ENCODE measurements at places on chromosomes 2 and 18.

- no peak for DNase-seq
Measured at GRCh38 chr2:201618744-201619662, 24.3 kb downstream of the TMEM237 start.

DNA sequence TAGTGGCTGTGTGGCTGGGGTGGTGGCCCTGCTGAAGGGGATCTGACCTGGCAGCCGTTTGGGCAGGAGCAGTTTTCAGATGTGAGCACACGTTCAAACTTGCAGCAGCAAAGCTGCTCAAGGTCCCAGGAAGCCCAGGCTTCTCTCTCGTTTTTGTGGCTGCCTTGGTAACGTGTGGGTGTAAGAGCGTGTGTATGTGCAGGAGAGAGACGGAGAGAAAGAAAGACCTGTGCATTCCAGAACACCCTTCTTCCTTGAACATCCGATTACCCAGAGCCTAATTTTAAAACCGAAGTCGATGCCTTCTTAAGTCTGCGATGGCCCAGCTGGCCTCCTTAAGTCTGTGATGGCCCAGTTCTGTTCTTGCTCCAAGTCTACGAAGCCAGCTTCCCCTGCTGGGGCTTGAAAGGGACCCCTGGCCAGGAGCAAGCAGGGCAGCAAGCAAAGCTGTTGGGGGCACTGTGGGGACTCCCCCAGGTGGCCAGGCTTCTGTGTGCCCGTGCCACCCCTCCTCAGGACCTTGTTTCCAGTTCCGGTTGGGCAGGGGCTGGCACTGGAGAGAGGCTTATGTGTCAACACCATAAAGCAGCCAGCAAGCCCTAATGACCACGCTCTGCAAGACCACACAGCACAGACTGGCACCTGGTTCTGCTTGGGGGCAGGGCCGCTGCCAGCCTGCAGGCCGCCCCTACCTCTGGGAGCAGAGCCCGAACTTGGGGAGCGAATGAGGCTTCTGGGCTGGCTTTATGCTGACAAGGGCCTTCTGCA is 55.8 kb upstream of the ALPP start:
- DNase-seq: peak; percentile 3

DNA sequence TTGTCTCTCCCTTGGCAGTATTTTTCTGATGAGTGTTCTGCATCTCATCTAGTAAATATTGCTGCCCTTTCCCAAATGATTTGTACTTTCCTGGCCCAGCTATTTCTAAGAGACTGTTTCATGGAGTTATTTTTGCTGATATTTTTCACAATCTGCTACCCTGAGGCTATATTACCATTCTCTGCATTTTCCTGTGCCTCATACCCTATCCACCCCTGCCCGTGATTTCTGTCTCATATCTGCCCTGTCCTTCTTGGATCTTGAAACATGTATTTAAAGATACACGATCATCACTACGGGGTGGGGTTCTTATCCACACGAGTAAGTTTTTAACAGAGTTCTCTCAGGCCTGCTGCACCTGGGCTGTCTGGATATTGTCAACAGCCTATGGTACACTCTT is 89.6 kb upstream of the EPAS1 start:
- no peak for DNase-seq

DNA sequence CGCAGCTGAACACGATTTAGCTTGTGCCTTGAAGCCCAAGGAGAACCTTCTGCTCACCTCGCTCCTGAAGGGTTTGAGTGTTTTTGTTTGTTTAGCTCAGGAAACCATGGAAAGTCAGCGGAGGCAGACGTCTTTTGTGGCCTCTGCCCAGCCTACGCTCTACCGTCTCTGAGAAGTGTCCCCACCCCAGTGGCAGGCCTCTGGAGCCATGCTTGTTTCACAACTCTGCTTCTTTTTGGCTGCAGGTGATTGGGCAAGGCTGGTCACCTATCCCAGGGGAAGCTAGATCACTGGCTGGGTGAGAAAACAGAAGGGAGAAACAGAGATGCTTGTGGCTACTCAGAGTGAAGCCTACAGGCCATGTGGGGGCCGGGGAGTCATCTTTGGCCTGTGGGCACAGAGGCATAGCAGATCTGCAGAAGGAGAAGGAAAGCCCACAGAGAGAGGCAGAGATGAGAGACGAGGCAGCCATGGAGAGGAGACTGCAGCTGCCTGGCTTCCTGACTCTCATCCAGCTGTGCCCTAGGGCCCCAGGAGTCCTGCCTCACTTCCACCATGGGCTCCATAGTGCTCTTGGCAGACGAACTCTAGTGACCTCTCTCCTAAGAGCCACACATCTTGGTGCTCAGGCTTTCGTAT is 50.1 kb downstream of the CIB4 start:
- peak; percentile 24 for DNase-seq

DNA sequence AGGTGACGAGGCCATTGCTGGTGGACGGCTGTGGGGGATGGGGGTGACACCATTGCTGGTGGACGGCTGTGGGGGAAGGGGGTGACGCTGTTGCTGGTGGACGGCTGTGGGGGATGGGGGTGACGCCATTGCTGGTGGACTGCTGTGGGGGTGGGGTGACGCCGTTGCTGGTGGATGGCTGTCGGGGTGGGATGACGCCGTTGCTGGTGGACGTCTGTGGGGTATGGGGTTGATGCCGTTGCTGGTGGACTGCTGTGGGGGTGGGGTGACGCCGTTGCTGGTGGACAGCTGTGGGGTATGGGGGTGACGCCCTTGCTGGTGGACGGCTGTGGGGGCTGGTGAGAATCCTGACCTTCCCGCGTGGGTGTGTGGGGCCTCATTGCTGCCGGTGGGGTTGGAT is 47.1 kb downstream of the CTDP1 start:
- DNase-seq: no peak

DNA sequence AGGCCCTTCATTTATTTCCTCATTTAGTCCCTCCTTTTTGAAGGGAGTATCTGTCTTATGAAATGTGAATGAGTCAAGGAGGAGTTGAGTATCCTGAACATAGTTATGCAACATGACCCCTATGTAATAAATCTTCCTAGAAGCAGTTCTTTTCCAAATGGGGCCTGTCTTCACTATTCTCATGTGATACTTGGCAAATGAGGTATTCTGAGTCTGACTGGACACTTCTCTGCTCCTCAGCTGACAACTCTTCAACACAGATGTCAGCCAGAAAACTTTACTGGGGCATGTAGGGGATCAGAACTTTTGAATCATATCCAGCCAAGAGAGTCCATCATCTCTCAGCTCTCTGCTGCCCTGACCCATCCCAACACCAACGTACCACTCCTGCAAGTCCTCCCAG is 291.6 kb downstream of the ZNF385B start:
- peak; percentile 17 for DNase-seq

DNA sequence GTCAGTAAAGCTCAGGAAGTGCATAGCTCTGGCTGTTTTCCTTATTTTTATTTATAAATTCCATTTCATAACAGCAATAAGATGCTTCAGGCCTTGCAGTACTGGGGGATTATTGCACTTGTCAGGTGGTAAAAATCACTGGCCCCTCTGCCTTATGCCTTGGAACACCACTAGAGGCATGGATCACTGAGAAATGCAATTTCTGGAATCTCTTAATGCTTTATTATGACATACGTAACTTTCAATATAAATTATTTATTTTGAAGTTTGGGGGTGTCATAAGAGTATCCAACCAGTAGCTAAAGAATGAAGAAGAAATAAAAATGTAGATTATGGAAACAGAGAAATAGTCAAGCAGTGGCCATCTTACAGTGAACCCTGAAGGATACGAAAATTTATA is 183.1 kb downstream of the FIGN start:
- no peak for DNase-seq

- DNase-seq: no peak
Measured at GRCh38 chr18:59671551-59671950, 25.7 kb downstream of the CCBE1 start.

All from NB4 (cell line).